ENCODE measurements at places on chromosomes 3 and 15.
A peak's percentile ranks its signal among the peaks of the same experiment; 100 is the strongest.

GRCh38 chr3:10759495-10759894 lies 56.5 kb upstream of the SLC6A11 start:
- no peak for DNase-seq

- DNase-seq: no peak
These were observed 508.8 kb downstream of the LPP start for GRCh38 chr3:188662795-188663194.

DNA sequence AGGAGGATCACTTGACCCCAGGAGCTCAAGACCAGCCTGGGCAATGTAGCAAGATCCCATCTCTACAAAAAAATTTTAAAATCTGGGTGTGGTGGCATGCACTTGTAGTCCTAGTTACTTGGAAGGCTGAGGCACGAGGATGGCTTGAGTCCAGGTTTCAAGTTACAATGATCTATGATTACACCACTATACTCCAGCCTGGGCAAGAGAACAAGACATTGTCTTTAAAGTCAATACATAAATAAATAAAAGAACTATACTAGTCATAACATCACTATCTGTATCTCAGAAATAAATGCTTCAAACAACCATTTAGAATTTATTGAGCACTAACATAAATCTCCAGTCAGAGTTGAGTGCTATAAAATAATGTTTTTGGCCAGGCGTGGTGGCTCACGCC lies 8.5 kb upstream of the PHLDB2 start:
- no peak for DNase-seq

GRCh38 chr15:93861413-93861812 lies 369.9 kb upstream of the MCTP2 start:
- no peak for DNase-seq

DNA sequence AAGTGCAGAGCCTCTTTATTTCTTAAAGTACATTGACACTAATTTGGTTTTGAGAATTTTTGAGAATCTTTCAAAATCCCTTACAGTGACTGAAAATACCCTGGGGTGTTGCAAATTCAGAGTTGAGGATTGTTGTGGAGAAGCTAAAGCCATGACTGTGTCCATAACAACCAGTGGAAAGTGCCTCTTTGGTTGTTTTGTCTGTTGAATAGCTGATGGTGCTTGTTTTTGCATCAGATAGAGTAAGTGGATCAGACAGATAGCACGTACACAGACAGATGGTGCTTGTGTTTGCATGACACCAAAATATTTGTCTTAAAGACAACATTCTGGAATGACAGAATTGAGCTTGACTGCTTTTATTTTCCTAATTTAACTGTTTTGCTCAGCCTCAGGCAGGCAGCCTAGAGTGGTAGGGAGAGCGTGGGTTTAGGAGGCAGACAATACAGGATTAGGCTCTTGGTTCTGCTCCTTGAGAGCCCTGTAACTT lies 265.0 kb downstream of the IL20RB start:
- no peak for DNase-seq

- DNase-seq: no peak
These were observed 17.0 kb downstream of the RGMA start for GRCh38 chr15:93072011-93072410.

DNA sequence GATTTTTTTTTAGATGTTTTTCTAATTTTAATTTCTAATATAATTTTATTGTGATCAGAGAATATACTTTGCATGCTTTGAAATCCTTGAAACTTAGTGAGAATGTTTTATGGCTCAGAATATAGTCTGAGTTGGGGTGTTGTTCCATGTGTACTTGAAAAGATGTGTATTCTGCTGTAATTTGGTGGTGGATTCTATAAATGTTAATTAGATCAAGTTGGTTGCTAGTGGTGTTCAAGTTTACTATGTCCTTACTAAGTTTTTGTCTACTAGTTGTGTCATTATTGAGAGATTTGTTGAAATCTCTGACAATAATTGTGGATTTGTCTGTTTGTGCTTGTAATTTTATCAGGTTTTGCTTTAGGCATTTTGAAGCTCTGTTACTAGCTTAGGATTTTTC lies 29.7 kb downstream of the GLCE start:
- no peak for DNase-seq

- no peak for DNase-seq
These were observed 193.4 kb downstream of the ZNF621 start for GRCh38 chr3:40718209-40718608.

DNA sequence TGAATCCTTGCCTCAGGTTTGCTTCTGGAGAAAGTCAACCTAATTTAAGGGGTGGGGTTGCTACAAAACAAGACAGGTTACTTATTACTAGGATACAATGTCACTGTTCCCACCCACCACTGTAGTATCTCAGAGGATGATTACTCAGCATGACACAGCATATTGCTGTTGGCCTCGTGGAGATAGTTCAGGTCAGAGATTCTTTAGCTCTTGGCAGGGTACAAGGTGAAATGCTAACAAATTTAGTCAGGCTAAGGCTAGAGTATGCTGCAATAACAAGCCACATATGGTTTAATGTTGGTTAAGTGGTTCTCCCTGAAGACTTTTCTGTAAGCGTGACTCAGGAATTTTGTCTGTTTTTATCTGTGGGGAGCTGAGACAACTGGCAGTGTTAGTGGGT lies 161.8 kb downstream of the EDEM1 start:
- DNase-seq: no peak

DNA sequence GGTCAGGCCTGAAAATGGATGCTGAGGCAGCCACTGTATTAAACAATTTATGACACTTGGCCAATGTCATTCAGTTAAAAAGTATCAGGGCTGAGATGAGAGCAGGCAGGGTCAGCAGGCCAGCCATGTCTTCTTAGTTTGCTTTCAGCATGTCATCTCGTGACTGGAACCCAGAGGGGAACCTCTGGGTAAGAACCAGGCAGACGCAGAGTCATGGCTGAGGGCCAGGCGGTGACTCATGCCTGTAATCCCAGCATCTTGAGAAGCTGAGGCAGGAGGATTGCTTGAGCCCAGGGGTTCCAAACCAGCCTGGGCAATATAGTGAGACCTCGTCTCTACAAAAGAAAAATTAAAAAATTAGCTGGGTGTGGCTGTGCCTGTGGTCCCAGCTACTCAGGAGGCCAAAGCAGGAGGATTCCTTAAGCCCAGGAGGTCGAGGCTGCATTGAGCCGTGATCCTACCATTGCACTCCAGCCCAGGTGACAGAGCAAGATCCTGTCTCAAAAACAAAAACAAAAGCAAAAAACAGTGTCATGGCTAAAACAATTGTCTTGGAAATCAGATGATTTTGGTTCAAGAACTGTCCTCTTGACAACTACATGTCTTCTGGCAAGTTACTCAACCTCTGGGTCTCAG lies 11.7 kb downstream of the BCL2L10 start:
- no peak for DNase-seq

- no peak for DNase-seq
These were observed 89.0 kb upstream of the FNDC3B start for GRCh38 chr3:171950373-171950772.

DNA sequence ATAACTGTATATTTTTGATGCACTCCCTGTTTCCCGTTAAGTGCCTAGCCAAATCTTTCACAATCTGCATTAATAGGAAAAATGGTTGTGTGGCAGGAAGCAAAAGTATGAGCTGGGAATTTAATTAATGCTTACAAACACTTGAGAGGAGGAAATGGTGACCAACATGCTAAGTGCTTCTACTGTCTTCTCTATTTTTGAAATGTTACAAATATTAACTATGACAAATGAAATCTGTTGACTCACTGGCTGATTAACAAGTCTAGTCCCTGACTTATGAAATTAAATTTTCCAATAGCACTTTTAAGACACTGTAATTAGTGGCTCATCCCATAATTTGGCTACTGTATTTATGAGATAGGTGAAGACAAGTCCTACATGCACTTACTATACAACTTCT lies 446.9 kb upstream of the DPPA4 start:
- no peak for DNase-seq

DNA sequence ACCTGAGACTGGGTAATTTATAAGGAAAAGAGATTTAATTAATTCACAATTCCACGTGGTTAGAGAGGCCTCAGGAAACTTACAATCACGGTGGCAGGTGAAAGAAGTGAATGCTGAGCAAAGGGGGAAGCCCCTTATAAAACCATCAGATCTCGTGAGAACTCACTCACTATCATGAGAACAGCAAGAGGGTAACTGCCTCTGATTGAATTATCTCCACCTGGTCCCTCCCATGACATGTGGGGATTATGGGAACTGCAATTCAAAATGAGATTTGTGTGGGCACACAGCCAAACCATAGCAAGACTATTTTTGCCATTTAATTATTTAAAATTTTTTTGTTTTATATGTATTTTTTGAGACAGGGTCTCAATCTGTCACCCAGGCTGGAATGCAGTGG lies 27.0 kb upstream of the KCTD6 start:
- no peak for DNase-seq

GRCh38 chr3:151154566-151154965 lies 48.5 kb downstream of the GPR171 start:
- no peak for DNase-seq

DNA sequence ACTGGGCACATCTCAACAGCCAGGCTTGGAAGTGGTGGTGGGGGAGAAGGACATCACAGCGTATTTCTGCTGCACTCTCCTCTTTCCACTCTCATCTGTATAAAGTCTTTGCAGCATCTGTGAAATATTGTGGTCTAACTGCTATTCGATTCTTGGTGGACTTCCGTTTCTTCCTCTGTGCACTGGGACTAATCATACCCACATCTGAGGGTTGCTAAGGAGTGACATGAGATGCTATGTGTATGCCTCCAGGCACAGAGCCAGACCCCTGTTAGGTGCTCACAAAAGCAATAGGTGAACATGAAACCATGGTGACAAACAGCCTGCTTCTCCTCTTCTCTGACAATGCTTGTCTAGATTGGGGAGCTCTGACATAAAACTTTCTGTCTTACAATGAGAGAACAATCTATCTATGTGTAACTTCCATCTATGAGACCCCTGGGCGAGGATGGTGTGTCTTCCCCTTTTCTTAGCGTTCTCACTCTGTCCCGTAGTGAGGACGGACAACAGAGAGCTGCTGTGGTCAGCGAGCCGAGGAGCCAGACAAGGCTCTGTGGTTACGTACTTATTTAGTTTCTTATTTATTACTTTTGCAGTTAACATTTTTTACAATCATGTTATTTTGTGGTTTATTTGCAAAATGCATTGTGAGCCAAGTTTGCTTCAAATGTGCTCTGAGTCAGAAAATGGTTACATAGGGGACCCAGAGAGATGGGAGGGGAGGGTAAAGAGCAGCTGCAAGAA lies 196.7 kb upstream of the TPRG1 start:
- DNase-seq: no peak

DNA sequence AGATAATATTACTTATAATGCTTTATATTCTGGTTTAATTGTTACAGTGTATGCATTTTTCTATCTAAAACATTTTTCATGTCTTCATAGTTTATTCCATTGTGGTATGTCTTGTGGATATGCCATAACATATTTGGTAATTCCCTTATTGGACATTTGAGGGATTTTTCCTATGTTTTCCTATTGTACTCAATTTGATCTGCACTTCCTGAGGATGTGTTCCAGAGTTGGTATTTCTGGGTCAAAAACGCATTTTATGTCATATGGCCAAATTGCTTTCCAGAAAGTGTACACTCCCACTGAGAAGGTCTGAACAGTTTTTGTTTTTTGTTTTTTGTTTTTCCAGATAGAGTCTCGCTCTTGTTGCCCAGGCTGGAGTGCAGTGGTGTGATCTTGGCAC lies 6.8 kb downstream of the ARL8B start:
- no peak for DNase-seq

GRCh38 chr3:46378426-46378942 lies 7.7 kb downstream of the CCR5 start:
- peak; percentile 35 for DNase-seq

DNA sequence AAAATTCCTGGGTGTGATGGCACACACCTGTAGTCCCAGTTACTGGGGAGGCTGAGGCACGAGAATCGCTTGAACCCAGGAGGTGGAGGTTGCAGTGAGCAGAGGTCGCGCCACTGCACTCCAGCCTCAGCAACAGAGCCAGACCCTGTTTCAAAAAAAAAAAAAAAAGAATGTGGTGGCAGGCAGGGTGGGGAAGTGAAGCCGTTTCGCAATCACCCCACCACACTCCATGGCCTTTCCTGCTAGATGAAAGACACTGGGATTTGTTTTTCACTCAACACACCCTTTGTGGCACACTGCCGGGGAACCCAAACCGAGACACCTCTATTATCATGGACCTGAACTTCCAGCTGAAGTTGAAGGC lies 172.4 kb upstream of the IQSEC1 start:
- no peak for DNase-seq

DNA sequence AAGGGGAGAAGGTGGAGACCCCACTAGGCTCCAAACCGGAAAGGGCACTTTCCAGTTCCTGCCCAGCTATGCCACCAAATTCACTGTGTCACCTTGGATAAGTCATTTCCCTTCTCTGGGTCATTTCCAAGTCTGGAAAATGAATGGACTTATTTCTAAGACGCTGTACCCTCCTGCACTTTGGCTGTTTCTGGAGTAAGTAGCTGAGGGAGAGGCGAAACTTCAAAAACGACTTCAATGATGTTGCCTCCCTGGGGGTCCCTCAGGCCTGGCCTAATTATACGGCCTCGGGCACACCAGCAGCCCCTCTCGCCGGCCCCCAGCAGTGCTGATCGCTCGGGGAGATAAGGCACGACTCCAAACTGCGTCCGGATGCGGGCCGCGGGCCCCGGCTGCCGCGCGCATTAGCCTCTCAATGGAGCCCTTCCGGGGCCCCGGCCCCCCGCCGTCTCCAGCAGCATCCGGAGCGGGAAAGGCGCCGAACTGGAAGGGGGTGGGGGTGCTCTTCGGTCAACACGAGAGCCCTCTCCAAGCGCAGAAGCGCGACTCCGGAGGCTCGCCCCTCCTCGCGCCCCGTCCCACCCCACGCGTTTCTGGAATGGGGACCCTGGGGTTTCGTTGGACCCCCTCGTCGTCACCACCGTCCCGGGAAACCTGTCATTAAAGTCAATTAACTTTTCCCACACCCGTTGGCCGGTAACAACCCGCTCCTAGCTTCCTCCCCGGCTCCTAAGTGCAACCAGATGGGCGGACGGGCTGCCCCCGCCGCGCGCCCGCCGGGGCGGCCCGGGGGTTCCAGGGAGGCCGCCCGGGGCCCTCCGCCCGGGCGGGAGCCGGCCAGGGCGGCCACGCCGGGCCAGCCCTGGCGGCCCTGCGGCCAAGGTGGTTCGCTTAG lies 4.8 kb downstream of the HES1 start:
- no peak for DNase-seq

DNA sequence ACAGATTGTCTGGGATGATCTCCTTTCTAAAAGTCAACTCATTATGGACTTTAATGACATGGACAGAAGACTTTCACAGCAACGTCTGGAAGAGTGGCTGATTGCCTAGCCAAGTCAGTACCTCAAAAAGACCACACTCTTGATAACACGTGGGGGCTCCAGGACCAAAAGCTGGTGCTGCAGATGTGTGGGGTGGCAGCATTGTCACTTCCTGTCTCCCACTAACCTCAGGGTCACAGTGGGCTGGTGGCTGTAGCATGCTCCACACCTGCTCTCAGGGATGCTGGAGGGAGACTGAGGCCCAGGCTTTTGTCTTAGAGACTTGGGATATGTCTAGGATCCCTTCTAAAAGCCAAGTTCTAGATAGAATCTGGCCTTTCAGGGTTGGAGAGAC lies 118.1 kb downstream of the APBA2 start:
- no peak for DNase-seq

GRCh38 chr15:59492389-59493377 lies 54.7 kb downstream of the FAM81A start:
- no peak for DNase-seq
